ENCODE measurements at places on chromosomes 3 and 15. TPM values are rescaled to one million over a fixed set of nuclear protein-coding genes. Genes with fewer than 3 reads are reported as not detected.

GRCh38 chr3:117234331-117234730 is 524.8 kb downstream of the TUSC7 start:
- DNase-seq, result no peak

DNA sequence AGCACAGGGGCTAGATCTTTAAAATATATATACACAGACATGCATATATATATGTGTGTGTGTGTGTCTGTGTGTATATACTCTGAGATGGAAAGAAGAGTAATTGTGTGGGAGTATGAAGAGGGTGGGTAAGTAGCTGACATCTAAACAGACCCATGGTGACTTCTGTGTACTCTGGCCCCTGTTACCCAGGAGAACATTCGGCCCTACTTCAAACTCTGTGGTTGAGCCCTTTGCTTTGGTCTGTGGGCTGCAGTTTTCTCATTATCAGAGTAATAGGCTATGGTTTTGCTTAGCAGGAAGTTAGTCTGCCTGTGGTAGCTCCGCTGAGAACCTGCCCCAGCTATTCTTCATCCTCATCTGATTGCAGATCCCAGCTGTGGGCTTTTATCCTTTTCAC is 141.4 kb downstream of the RBPMS2 start:
- no peak for DNase-seq

DNA sequence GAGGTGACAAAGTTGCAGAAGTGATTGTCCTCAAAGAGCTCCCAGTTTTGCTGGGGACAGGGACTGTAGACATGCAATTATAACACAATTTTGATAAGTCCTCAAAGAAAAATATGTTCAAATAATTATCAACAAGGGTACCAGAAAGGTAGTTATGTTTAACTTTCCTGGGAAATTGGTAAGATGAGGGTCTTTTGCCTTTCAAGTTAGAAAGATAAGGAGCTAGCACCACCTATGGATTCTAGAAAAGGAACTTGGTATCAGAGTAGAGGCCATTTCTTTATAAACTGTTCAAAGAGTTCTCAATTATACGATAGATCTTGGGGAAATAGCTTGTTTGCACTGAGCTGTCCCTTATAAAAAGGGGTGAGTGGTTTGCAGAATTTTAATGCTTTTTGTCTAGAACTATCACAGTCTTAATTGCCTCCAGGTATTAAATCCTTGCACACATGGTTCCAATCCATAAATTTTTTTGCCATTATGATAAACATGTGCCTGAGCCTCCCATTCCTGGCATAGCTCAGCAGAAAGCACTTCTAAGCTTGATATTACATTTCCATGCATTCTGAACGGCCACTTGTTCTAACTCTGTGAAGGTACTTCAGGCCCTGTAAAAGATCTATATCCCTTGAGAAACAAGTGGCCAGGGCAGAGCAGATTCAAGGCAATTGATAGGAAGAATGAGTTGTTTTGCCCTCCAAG is 247.5 kb upstream of the LRIG1 start:
- DNase-seq, result no peak

GRCh38 chr3:64809086-64809485 is 121.3 kb upstream of the ADAMTS9 start:
- no peak for DNase-seq

DNA sequence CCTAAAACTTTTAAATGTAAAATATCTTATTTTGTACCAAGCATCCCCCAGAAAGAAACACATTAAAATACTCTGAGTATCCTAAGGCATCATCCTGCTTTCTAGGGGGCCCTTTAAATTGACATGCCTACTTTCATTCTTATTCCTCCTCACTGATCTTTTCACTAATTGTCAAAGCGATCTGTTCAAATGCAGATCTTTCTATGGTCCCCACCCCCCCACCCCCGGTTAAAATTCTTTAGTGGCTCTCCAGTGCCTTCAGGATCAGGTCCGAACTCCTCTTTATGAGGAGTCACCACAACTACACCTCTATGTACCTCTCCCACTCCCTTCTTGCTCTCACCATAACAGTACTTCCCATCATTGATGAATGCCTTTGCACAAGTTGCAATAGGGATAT is 19.2 kb upstream of the TFDP2 start:
- no peak for DNase-seq

TMOD2 gene
- total RNA-seq, result 6.0 TPM

CNTN6 gene
- total RNA-seq, result 0.24 TPM

CCNL1 gene
- 64.2 TPM for total RNA-seq

TUSC7 gene
- total RNA-seq, result not detected

SACM1L gene
- 26.9 TPM for total RNA-seq

Data from left cardiac atrium (tissue), 4 donors.